ENCODE measurements at places on chromosomes 5 and 9. TPM values are rescaled to one million over a fixed set of nuclear protein-coding genes. Genes with fewer than 3 reads are reported as not detected.

DNA sequence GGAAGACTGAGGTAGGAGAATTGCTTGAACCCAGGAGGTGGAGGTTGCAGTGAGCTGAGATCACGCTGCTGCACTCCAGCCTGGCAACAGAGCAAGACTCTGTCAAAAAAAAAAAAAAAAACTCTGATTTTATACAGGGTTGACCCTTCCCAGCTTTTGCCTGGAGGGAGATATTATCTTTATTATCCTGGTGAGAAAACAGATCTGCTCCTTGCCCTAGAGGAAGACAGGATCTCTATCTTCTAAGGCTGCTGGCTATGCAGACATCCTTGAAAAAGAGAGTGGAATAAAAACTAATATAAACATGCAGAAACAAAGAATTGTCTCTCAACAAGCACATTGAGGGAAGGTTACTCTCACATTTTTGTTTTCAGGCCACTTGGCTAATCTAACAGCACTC is 1503.4 kb upstream of the WWC1 start:
- no peak for DNase-seq

DNA sequence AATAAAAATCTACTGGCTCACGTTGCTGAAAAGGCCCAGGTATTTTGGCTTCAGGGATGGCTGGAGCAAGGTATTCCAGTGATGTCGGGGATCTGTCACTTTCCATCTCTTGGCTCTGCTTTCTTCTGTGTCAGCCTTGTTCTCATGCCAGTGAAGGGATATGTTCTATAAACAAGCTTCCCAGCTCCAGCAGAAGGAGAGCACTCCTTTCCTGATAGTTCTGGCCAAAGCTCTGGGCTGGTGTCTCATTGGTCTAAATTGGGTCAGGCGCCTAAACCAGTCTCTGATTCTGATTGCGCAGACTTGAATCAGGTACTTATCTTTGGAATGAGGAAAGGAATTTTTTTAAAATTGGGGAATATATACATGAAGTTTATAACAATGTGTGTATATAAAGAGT is 5.1 kb downstream of the SNX30 start:
- no peak for DNase-seq

DNA sequence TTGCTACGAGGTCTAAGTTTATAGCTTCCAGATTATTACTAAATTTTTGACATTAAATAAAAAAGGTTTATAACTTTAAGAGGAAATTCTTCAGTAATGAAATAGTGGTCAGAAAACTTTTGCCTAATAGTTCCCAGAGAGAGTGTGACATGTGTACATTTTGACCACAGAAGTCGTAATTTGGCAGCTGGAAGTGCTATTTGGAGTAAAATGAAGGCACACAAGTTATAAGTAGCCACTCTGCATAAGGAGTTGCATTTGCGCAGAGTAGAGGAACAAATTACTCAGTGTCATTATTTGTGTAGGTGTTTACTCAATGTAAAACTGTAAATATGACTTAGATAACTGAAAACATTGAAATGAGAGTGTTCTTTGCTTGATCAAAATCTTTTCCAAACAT is 408.4 kb downstream of the CCDC171 start:
- no peak for DNase-seq

DNA sequence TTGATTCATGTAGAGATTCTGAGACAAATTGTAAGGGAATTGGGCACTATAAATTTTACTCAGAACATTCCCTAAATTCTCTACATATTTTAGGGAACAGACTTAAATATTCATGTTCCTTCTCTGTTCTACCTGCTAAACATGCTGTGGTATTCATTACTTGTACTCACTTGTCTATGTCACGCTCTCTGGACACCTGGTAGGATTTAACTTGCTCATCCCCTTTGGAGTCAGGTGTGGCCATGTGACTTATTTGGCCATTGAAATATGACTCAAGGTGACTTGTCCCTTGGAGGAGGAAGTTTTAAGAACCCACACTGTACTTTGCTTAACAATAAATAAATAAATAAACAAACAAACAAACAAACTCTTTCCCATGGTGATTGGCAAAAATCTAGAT is 2258.8 kb upstream of the WWC1 start:
- no peak for DNase-seq

Gene ZBED3
- 33.2 TPM for polyA plus RNA-seq

DNA sequence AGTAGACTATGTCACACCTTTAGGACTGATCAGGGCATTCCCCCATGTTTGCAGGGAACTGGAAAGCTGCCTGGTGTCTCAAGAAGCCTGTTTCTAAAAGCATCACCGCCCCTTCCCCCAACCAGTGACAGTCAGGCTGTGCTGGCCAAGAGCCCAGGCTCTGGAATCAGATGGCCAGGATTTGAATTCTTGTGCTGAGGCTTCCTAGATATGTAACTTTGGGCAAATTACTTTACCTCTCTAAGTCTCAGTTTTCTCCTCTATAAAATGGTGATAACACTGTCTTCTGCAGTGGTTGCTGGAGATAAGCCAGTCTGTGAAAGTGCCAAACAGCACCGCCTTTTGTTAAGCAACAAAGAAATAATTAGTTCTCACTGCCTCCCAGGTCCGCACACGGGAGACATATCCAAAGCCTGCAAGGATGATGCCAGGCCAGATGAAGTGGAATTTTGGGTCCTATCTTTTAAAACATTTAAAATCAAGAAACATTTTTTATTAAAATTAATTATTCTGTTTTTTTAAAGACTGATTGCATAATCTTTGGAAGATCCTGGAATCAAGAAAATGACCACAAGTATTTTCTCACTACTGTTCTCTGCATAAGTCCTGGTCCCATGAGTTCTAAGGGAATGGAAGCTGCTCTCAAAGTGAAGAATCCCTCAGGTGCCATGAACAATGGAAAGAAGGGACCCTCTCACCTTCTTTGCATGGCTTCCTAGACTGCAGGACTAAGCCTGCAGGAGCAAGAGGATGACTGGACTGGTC is 13.9 kb downstream of the SLC31A2 start:
- no peak for DNase-seq

GRCh38 chr5:141514330-141515133 is 25.7 kb downstream of the PCDHGC5 start:
- DNase-seq = no peak

DNA sequence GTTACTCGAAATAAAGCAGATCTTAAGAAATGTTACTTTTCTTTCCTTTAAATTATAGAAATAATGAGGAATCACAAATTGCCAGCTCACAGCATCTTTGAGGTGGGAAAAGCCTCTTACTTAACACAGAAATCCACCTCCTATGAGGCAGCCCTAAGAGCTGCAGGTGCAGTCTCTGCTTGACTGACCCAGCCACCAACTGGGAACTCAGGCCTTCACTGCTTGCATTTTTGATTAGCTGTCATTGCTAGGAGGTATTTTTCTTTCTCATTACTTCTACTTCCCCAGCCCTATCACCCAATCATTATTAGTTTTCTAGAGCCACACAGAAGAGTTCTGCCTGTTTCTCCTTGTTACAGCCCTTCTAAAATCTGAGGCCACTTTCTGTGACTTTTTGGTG is 416.5 kb upstream of the KLF4 start:
- DNase-seq = no peak

GRCh38 chr5:113693701-113694100 is 180.2 kb downstream of the YTHDC2 start:
- no peak for DNase-seq

- no peak for DNase-seq
Observed at GRCh38 chr5:3604501-3604900, 8.9 kb downstream of the IRX1 start.

Gene SLC6A7
- polyA plus RNA-seq = 0.06 TPM

Gene EIF4E1B
- polyA plus RNA-seq = not detected

Gene ADAMTS19
- polyA plus RNA-seq = 5.2 TPM

- no peak for DNase-seq
Observed at GRCh38 chr5:59766427-59767210, 126.9 kb downstream of the PDE4D start.

DNA sequence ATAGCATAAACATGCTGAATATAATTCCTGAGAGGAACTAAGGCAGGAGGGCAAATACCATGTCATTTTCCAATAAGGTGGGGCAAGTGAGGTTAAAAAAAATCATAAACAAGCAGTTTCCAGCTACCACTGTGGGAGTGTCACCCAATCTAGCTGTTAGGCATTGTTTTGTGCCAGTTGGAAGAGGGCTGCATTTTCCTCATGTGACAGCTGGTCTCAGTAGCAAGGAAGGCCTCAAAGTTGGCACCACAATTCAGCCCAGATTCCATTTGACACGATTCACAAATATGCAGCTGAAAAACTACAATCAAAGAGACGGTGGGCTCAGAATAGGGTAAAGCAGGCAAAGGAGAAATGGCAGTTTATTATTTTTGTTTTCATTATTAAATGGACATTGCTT is 636.1 kb downstream of the KIF4B start:
- no peak for DNase-seq

Gene SPINK4
- polyA plus RNA-seq = not detected

- no peak for DNase-seq
Observed at GRCh38 chr5:144284931-144285502, 114.3 kb downstream of the KCTD16 start.

DNA sequence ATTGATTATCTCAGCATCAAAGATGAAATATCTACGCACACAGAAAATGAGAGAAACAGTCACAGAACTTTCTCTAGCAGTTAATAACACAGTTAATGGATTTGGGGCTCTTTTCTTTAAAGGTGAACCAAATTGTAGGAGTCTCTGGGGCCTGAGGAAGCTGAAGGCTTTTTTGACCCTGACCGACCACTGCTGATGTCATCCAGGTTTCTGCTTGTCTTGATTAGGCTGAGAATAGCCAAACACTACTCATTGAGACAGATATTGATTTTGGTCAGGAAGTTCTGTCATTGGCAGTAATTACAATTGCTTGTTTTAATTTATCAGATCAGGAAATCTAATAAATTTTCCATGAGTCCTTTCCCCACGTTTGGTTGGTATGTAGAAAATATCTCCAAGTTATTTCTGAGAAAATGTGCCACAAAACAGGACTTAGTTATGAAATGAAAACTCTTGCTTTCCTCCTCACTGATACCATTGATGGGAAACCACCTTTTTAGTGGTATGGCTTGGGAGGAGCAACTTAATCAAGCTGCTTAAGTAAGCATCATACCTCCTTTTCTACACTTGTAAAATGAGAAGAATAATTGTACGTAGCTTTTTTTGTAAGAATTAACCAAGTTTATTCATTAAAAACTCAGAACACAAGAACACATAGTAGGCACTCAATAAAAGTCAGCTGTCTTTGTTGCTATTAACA is 19.7 kb downstream of the CARTPT start:
- no peak for DNase-seq

Gene CTNND2
- polyA plus RNA-seq = 2.2 TPM

- no peak for DNase-seq
Observed at GRCh38 chr5:127085796-127086195, 12.5 kb upstream of the C5orf63 start.

Gene P4HA2
- 39.9 TPM for polyA plus RNA-seq

Gene TAF1L
- polyA plus RNA-seq = 0.10 TPM

Gene LRRC14B
- not detected for polyA plus RNA-seq

DNA sequence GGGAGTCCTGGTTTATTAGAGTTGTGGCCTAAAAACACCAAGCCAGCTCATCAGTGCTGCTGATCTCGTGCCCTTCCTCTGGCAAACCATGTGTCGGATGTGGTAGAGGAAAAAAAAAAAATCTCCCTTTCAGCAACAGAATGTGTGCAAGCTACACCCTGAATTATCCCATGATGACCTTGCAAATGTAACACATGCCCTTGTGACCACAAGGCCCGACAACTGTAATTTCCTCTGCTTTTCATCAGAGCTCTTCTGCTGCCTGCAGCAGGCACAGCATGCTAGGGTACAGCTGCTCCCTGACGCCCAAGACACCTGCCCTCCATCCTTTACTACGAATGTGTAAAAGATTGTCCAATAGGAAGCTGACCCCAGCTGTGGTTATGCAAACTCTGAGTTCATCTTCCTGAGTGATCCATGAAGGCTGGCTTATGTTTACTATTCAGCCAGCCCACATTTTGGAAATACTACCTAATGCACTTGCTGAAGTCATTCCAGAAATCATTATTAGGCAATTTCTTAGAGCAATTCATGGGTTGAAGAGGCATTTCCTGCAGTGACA is 14.6 kb upstream of the BNC2 start:
- DNase-seq = no peak

DNA sequence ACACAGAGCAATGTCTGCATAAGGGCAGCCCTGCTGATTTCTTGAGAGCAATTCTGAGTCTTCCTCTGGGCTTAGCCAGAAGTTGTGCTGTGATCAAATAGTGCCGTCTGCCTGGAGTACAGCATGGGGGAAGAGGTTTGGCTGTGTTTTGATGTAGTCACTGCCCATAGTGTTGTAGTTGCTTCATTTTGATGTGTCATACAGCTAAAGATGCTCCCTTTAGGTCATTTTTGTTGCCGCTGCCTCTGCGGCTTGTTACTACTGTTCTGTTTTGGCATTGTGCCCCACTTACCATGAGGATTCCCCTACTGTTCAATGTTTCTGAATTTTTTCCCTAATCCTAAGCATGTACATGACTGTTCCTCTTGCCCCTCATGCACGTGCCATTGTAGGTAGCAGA is 23.0 kb downstream of the SLC36A1 start:
- no peak for DNase-seq

DNA sequence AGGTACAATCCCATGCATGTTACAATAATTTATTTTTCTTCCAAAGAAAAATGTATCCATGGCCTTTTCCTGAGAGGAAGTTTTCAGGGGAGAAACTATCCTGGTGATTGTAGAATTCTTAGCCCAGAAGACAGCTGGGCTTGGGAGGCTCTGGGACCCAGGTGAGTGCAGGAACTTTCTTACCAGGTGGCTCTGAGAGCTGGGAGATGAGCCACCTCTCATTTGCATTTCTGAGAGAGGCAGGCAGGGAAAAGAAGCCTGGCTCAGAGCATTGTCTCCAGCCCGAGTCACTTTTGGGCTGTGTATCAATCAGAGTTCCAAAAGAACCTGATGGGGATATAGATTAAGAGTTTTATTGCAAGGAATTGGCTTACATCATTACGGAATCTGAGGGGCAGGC is 52.7 kb downstream of the ALG2 start:
- no peak for DNase-seq

DNA sequence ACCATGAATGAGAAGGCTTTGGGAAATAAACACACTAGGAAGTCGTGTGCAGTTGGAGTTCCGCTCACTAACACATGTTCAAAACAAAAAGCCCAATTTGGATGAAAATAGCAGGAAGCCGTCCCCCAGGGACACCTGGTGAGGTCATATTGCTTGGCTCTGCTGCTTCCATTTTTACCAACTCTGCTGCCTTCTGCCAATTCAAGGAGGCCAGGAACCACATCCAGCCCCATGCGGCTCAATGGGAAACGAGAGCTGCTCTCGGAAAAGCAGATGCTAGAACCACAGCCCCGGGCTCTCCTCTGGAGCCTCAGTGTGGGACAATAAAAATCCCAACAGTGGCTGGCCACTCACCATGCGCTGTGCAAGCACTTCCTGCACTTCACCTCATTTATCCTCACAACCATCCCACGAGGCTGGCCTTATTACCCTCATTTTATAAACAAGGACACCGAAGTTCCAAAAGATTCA is 13.4 kb downstream of the ADAM19 start:
- no peak for DNase-seq
